Inflammatory macrophage (primary cell): ENCODE measurements at places on chromosomes 6 and 20.

GRCh38 chr6:132446141-132446854 is 45.0 kb upstream of the MOXD1 start:
- DNase-seq: no peak

- DNase-seq: no peak
These were observed 12.0 kb upstream of the GTF3C6 start for GRCh38 chr6:110946498-110946897.

GRCh38 chr6:111552958-111553357 is 52.7 kb downstream of the TRAF3IP2 start:
- DNase-seq: no peak

DNA sequence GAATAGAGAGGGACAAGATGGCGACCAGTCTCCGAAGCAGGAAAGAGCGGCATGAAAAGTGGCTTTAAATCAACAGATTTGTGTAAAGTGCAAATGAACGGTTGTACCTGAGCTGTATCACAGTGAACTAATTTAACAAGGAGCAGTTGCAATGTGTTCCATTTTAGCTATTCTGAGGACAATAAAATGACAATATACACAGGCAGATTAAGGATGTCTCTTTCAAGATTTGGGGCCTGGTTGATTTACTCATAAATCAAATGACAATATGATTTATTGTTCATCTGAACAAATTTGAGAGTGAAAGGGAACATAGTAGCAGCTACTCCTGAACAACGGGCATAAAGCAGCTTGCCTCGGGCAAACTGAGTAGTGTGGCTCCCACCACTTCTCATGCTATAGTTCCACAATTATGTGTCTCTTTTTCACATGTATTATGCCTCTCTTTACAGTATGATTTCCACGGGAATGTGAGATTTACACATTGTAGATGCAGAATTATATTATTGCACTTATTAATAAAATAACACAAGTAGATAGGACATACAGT is 204.1 kb upstream of the AGPAT4 start:
- DNase-seq: no peak

GRCh38 chr20:5642155-5642981 is 107.8 kb upstream of the SHLD1 start:
- peak; percentile 83 for DNase-seq

GRCh38 chr6:165497472-165497871 is 165.6 kb downstream of the PDE10A start:
- no peak for DNase-seq

DNA sequence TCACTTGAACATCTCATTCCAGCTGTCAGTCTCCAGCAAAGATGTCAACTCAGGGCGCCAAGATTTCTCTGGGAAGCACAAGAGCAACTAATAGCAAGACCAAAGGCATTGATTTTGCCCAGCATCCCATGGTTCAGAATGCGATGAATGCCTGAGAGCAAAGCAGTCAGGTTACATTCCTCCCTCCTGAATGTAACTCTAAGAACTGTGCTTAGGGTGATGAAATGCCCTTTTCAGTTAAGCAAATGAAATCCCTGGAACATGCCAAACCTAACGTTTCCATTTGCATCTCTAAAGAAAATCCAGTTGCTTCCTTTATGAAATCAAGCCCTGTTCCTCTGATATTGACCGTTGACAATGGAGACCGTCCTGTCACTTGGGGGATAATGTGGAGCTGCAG is 224.0 kb upstream of the PLN start:
- DNase-seq: no peak

DNA sequence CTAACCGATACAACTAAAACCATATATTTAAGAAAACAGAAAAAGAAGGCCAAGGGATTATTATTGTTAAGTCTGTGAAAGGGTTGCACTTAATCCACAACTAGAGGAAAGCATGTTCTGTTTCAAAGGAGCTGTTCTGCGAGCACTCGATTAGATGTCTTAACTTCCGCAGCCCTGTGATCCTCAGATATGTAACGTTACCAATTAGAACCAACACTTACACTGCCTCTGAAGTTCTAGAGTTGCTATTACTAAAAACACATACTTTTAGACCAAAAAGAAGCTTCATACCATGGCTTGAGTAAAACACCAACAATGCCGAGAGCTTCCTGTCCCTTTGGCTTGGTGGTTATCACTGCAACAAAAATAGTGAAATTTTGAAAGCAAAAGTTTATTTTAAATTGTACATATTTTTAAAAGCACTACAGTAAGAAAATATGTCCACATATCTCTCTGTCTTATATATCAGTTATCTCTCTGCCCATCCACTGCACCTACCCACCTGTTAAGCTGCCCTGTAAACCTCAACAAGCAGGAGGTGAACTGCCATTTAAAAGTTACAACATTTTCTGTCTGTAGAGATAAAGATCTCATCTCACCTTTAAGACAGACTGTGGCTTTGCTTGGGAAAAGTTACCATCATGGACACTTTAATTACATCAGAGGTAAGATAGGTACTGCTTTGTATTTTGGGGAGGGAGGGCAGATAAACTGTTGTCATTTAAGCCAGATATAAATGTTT is 7.1 kb upstream of the DUSP22 start:
- DNase-seq: no peak

- no peak for DNase-seq
These were observed 97.8 kb downstream of the WDR27 start for GRCh38 chr6:169604076-169604475.

DNA sequence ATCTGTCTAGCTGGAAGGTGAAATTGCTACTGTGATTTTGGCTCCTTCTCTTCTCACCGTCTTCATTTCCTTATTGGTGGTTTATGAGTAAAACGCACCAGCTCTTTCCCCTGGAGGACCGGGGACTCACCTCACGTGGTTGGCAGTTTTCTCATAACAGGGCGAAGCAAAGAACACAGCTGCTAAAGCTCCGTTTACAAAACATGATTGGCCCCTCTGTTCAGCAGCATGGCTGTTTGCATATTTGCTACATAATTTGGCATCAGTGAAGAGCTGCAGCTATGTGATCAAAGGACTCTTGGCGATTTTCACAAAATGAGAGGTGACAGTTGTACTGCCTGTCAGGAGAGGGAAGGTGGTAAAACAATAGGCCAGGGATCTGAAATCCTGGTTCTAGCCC is 20.5 kb upstream of the TMEM181 start:
- no peak for DNase-seq

GRCh38 chr20:10369723-10370090 is 64.3 kb downstream of the MKKS start:
- no peak for DNase-seq

- no peak for DNase-seq
These were observed 253.0 kb downstream of the FARS2 start for GRCh38 chr6:5514353-5514752.

- no peak for DNase-seq
These were observed 64.4 kb downstream of the TAF4 start for GRCh38 chr20:62001178-62001715.

GRCh38 chr20:61762167-61762710 is 303.4 kb downstream of the TAF4 start:
- no peak for DNase-seq

DNA sequence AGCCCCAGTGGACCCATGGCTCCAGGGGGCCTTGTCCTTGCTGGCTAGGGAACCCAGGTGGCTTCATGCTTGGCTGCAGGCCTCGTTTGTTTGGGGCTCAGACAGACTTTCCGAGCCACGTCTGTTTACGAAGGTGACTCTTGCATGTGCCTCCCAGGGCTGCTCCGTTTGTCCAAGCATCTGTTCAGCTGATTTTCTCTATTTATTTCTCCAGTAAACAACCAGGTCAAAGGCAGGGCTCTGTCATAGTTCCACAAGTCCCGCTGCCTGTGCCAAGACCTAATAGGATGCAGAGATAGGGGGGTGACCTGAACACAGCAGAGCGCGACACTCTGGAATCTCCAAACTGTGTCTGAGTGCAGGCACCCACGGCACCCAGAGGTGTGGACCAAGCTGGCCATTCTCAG is 12.8 kb upstream of the SPO11 start:
- DNase-seq: no peak

GRCh38 chr20:47501116-47501481 is 588 bp upstream of the NCOA3 start:
- DNase-seq: no peak
